NCI-H1436 (cell line): ENCODE measurements at places on chromosomes 16 and 17.

DNA sequence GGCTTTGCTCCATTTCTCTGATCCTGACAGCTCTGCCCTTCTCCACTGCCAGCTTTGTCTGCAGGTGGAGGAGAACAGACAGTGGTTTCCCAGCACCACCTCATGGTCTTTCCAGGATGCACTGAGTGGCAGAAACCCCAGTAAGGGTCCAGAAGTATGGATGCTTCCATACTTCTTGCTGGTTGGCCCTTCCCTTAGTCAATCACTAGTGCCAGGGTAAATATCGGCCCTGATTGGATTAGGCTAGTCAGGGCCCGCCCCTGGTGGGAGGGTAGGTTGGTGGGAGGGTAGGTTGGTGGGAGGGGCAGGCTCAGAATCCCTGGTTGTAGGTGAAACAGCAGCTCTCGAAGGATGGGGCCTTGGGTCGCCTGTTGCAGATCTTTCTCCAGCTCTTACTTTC is 10.2 kb downstream of the RNF213 start:
- no peak for DNase-seq

GRCh38 chr16:50267651-50268050 is 1.3 kb downstream of the ADCY7 start:
- no peak for DNase-seq

DNA sequence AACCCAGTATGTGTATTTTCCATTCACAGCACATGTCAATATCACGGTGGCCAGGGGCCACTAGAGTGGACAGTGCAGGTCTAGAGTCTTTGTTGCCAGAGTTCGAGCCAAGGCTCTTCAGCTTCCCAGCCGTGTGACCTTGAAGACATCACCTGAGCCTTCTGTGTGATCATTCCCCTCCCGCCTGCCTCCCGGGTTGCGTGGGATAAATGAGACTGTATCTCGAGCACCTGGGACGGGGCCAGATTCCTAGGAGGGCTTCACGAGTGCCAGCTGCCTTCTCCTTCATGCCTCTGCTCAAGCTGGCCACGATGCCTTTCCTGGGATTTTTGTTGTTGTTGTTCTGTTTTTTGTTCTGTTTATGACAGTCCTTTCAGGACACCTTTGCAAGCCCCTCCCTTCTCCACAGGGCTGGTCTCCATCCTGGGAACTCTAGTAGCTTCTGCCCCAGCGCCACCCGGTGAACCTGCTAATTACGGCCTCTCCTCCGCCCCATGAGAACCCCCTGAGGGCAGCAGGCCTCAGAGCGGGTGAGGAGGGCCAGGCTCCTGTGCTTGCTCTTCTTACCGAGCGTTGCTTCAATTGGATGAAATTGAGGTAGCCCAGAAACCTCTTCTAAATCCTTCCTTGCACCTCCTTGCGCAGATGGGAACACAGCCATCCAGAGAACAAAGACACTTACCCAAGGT is 3.9 kb downstream of the SPNS2 start:
- DNase-seq: no peak

DNA sequence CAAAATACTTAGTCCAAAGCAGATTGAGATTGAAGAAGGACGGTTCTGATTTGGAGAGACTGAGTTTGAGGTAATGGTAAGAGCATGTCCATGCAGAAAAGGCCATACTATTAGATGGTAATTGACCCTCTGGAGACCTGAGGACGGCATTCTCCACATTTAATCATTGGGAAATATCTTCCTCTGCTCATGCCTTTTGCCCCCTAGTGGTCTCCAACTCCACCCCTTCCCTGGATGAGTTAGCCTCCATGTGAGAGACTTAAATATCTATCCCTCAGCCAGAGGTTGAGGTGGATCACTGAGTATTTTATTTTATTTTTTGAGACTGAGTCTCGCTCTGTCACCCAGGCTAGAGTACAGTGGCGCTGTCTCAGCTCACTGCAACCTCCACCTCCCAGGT is 10.4 kb upstream of the OR3A1 start:
- no peak for DNase-seq

- DNase-seq: no peak
Measured at GRCh38 chr17:80118601-80119270, 17.4 kb downstream of the GAA start.

GRCh38 chr16:81616321-81617020 is 162.6 kb upstream of the PLCG2 start:
- DNase-seq: no peak

- no peak for DNase-seq
Measured at GRCh38 chr17:6554871-6555330, 1.5 kb downstream of the PITPNM3 start.

DNA sequence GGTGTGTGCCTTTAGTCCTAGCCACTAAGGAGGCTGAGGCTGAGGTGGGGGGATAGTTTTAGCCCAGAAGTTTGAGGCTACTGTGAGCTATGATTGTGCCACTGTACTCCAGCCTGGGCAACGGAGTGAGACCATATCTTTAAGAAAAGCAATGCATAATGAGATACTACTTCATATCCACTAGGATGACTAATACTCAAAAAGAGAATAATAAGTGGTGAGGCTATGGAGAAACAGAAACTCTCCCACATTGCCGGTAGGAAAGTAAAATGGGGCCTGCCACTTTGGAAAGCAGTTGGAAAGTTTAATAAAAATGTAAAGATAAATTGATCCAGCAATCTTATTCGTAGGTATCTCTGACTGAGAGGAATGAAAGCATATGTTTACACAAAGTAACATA is 4.6 kb upstream of the NPIPB2 start:
- no peak for DNase-seq

GRCh38 chr17:11086646-11087340 is 154.2 kb upstream of the SHISA6 start:
- DNase-seq: no peak

GRCh38 chr16:56657555-56658326 is at the start of gene MT1F:
Gene MT1F, plus strand, starts transcription at chr16:56657959. Its CDS starts 100 bp downstream, at chr16:56658059.
- DNase-seq: peak; percentile 54

- DNase-seq: no peak
Measured at GRCh38 chr16:50332599-50332998, 36.2 kb downstream of the BRD7 start.

- no peak for DNase-seq
Measured at GRCh38 chr17:40623419-40624210, 24.0 kb downstream of the SMARCE1 start.

DNA sequence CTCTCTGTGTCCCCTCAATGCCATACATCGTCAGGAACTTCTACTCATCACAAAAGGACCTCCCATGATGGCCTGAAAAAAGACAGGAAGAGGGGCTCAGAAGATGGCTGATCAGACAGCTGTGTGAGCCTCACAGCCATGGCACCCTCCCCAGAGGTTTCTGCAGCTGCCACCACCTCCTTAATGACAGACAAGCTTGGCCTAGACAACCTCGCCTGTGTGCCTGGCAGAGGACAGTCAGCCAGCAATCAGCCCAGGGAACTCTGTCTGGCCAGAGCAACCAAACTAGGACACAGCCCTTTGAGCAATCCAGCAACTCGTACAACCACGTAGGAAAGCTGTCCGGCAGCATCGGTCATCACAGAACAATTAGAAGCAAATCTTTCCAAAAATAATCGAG is 54.2 kb upstream of the MED9 start:
- no peak for DNase-seq

GRCh38 chr16:55439101-55439690 is 39.8 kb upstream of the MMP2 start:
- no peak for DNase-seq

GRCh38 chr17:38922538-38923297 is 2.7 kb upstream of the LASP1NB start:
- DNase-seq: peak; percentile 5
